ENCODE measurements at places on chromosomes 11 and 22.

GRCh38 chr11:75270896-75271418 is 30.4 kb downstream of the TPBGL start:
- peak; percentile 20 for DNase-seq

DNA sequence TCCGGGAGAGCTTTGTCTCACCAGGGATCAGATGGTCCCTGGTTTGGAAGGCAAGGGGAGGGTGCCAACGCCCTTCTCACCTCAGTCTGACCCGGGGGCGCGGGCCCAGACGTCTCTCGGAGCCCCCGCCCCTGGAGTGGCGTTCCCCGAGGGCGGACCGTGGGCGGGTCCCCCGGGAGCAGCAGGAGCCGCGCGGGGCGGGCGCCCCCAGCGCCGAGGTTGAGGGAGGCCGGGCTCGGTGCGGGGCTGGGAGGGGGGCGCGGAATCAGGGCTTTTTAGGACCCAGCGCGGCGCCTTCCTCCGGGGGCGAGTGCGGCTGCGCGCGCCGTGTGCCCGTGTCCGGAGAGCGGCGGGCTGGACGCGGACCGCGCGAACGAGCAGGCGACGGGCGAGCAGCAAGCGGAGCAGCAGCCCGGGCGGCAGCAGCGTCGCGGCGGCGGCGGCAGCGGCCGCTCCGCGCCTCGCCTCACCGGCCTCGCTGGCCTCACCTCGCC is at the start of gene KCNC1:
Gene KCNC1 (plus strand): TSS at position 364 of the 494 bp plus-strand sequence. CDS start 1,222 bp downstream, outside the sequence.
- DNase-seq = no peak

- no peak for DNase-seq
Observed at GRCh38 chr22:20779818-20780158, 5.9 kb downstream of the SERPIND1 start.

GRCh38 chr11:111155021-111155420 is 90.5 kb upstream of the POU2AF2 start:
- DNase-seq = no peak

- DNase-seq = no peak
Observed at GRCh38 chr22:49202226-49202625, 625.4 kb downstream of the BRD1 start.

DNA sequence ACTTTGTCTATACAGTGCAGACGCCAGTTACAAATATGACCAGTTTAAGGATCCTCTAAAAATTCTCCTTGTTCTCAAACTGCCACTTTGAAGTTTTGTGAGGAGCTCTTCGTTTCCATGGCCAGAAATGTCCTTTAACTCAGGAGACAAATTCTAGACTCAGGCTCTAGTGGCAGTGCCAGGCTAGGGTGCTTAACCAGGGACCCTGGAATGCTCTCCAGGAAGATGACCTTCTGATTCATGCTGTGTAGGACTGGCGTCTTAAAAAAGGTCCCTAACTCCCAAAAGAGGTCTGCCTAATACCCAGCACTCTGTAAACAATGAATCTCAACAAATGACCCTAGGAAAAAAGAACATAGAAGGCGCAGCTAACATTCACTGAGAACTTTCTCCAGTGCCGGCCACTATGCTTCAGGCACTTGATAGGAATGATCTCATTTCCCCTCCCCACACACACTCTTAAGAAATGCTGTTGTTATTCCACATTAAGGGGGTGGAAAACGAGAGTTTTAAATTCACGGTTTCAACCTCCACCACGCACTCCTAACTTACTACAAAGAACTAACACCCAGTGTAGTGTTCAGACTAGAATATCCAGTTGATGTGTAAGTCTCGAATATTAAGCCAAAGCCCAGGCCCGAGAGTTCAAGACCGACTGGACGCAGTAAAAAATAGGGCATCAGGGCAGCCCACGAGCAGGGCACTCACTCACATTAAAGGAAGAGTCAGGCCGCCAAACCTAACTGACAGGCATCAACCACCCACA is 747 bp downstream of the NXF1 start:
- no peak for DNase-seq

GRCh38 chr11:117217141-117218084 is 14.5 kb downstream of the PCSK7 start:
- DNase-seq = no peak

DNA sequence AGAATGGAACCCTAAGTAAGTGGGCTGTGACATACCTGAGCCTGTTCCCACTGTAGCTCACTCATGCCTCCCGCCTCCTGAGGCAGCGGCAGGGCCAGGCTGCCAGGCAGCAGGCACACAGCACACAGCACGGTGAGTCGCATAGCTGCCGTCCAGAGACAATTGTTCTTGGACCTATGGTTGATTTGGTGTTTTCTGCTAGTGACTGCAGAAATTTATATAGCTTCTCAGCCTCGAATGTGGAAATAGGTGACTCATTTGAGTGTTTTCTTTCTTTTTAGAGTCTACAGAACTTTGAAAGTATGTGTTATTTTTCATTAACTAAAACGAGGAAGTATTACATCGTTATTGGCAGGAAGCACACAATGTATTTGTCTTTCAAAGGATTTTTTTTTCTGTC is at the start of gene MMP7:
Gene MMP7 (minus strand): TSS at position 190 of the 400 bp plus-strand sequence. CDS start 47 bp downstream, at position 143.
- no peak for DNase-seq

- no peak for DNase-seq
Observed at GRCh38 chr11:65394125-65394536, 7.7 kb downstream of the FRMD8 start.

DNA sequence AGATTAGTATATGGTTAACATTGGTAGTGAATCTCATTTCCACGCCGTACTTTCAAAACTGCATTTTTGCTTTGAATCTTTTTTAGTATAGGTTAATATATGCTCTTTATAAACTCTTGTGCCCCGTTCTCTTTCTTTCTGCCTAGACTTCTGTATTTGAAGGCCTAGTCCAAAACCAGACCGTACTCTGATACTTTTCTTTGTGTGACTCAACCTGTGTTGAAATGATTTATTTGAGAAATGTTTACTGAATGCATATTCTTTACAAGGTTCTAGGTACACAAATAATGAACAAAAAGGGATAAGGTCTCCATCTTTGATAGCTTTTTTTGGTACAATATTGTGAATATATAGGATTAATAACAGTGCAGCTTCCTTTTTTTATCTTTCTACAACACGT is 68.3 kb downstream of the HIPK3 start:
- no peak for DNase-seq
